ENCODE measurements at places on chromosomes 2 and 18. TPM values are rescaled to one million over a fixed set of nuclear protein-coding genes. Genes with fewer than 3 reads are reported as not detected.

GRCh38 chr2:138579556-138579955 is 78.0 kb downstream of the SPOPL start:
- DNase-seq: no peak

DNA sequence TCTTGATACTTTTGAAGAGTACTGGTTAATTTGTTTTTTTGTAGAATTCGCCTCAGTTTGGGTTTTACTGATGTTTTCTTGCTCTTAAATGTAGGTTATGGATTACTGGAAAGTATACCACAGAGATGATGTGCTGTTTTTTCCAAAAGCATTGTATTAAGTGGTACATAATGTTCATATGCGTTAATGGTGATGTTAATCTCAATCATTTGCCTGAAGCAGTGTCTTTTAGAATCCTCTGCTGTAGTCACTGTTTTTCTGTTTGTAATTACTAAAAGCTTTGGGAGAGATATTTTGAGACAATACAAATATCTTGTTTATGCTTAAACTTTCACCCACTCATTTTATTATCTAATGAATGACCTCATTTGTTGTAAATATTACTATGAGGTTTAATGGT is 163.4 kb upstream of the LRP1B start:
- DNase-seq: no peak

DNA sequence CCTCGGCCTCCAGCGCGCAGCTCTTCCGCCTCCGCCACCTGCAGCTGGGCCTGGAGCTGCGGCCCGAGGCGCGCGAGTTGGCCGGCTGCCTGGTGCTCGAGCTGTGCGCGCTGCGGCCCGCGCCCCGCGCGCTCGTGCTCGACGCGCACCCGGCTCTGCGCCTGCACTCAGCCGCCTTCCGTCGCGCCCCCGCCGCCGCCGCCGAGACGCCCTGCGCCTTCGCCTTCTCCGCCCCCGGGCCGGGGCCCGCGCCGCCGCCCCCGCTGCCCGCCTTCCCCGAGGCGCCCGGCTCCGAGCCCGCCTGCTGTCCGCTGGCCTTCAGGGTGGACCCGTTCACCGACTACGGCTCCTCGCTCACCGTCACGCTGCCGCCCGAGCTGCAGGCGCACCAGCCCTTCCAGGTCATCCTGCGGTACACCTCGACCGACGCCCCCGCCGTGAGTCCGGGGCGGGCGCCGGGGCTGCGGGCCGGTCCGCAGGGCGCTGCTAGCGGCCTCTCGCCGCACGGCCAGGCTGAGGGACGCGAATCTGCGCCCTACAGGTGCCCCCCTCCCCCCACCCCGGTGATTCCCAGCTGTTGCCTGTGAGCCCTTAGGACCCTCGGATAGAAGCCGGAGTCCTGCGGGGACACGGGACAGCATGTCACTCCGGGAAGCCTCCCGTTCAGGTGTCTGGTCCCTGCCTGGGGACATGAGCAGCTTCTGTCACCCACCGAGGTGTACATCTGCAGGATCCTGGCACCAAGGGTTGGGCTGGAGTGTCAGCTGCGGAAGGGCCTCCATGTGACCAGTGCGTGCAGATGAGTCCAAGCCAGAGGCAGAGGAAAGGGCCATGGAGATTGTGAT is 616 bp downstream of the RNPEPL1 start:
- DNase-seq: peak; percentile 88

DNA sequence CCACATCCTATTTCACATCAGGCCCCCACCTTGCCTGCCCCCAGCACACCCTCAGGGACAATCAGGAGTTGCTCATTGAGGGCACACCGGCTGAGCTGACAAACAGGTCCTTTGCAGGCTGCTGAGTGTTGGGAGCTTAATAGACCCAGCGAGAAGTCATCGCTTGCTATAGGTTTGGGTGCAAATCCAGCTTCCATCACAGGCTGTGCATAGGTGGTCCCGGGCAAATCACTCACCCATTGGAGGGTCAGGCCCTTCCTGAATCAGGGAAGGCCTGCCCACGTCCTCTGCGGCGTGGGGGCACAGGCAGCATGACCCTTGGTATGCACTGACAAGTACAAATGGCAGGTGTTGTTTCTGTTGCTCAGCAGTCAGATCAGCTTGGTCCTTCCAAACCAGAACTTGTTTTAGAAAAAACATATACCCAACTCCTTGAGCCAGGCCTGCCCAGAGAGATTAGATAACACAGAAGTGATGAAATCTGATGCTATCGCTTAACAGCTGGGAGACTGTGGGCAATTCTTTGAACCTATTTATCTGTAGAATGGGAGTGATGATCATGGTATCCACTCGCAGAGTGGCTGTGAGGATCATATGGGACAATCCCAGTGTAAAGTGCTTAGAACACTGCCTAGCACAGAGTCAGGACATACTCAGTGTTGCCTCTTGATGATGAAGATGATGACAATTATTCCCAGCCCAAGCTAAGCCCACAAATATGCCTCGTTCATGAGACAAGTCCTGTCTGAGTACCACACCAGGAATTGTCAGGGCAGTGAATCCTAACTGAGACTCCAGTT is 34.9 kb downstream of the SMAD7 start:
- DNase-seq: peak; percentile 47

- DNase-seq: no peak
Observed at GRCh38 chr2:68083346-68083745, 20.5 kb upstream of the C1D start.

GRCh38 chr2:150267651-150268415 is 219.6 kb downstream of the RND3 start:
- no peak for DNase-seq

DNA sequence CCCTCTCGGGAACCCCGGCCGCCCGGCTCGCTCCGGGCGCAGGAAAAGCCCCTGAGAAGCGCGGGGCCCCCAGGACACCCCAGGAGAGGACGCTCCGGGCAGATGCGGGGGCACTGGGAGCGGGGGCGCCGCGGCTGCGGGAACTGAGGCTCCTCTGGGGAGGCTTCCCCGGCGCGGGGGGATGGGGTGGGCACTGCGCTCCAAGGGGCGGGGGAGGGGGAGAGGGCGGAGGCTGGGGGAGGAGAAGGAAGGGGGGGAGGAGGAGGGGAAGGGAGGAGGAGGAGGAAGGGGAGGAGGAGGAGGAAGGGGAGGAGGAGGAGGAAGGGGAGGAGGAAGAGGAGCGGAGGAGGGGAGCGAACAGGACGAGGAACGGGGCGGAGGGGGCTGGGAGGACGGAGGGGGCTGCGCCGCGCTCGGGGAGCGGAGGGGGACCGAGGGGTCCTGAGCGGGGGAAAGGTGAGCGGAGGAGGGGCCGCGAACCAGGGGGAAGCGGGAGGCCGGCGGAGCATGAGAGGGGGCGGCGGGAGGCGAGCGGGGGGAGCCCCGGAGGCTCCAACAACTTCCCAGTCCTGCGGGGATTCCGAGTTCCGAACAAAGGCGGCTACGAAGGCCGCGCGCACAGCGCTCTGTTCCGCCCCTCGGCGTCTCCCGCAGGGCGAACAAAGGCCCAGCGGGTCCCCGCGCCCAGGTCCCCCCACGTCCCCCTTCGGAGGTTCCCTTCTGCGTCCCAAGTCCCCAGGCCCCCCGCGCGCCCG is 742 bp downstream of the PXDN start:
- DNase-seq: no peak

- DNase-seq: no peak
Observed at GRCh38 chr2:6602471-6602870, 263.2 kb downstream of the CMPK2 start.

GRCh38 chr18:65021021-65021420 is 729.8 kb upstream of the CDH7 start:
- DNase-seq: no peak

DNA sequence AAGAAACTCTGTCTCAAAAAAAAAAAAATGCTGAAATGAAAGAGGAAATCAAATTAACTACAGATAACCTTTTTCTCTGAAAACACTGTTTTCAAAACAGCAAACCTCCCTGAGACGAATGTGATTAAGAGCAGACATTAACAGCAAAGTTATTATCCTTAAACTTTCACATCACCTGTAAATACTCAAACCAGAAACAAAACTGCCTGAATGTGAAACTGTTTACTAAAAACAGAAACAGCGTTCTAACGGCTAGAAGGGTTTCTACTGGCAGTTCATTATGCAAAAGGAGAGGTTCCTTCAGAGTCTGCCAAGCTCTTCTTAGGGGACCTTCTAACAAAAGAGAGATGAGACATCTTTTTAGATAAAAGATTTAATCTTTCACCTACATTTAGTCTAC is 45.9 kb downstream of the PNO1 start:
- DNase-seq: no peak

- DNase-seq: no peak
Observed at GRCh38 chr2:217641960-217642359, 360.8 kb downstream of the TNS1 start.

DNA sequence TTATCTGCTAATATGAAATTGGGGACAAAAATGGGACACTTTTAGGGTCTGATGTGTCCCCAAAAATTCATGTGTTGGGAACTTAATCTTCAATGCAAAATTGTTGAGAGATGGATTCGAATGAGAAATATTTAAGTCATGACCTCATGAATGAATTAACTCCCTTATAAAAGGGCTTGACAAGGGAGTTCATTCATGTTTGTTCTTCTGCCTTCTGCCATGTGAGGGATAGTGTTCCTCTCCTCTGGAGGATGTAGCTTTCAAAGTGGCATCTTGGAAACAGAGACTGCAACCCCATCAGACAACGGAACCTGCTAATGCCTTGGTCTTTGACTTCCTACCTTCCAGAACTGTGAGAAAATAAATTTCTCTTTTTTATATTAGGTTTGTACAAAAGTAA is 89.2 kb upstream of the LINC00305 start:
- no peak for DNase-seq

GRCh38 chr2:239684271-239684810 is 283.5 kb upstream of the HDAC4 start:
- no peak for DNase-seq

DNA sequence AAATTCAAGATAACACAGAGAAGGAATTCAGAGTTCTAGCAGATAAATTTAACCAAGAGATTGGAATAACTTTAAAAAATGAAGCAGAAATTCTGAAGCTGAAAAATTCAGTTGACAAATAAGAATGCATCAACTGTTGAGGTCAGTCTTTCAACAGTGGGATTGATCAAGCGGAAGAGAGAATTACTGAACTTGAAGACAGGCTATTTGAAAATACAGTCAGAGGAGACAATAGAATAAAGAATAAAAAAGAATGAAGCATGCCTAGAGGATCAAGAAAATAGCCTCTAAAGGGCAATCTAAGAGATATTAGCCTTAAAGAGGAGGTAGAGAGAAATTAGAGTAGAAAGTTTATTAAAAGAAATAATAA is 27.7 kb upstream of the ITGAV start:
- no peak for DNase-seq

GRCh38 chr2:2842466-2842865 is 511.4 kb upstream of the MYT1L start:
- peak; percentile 26 for DNase-seq

- DNase-seq: no peak
Observed at GRCh38 chr2:241551998-241552737, 6.4 kb upstream of the BOK start.

DNA sequence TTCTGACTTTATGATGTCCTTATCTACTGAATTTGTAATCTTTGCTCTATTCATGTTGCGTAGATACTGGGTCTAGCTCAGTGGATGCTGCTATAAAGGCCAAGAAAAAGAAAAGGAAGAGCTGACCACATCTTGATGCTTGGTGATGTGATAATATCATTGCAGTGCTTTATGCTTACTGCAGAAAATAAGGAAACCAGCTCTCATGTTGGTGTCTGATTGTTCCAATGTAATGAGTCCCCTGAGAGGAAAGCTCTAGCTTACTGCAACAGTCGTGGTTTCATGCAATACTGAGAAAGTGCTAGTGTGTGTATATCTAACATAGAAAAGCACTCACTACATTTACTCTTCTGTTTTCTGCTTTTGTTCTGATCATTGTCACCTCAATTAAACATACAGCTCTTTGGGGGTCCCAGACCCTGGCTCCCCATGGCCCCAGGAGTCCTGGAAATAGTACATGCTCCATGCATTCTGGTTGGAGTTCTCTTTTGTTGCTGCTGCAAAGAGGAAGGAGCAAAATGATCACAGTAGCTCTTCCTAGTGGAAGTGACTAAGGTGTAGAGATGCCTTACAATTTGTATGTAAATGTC is 338.8 kb downstream of the CYRIA start:
- DNase-seq: no peak

DNA sequence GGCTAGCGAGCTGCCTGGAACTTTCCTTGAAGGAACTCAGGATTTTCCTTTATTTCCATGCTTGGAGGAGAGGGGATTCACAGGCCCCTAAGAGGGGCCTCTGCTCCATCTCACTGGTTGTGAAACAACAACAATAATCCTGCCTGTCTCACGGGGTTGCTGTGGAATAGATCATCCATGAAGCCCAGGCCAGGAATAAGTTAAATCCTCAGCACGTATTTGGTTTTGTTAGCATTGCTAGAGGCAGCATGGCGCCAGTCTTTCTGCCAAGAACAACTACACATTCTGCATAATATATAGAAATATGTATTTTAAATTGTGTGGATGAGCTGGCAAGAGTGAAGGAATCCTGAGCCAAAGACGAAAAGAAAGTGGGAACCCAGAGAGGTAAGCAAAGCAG is 80.8 kb upstream of the L3MBTL4 start:
- no peak for DNase-seq

GRCh38 chr2:191245869-191246531 is 796 bp downstream of the MYO1B start:
- peak; percentile 87 for DNase-seq

- no peak for DNase-seq
Observed at GRCh38 chr2:126849486-126849885, 49.2 kb upstream of the TEX51 start.

- no peak for DNase-seq
Observed at GRCh38 chr2:175103191-175103590, 64.8 kb downstream of the ATF2 start.

GRCh38 chr2:108719149-108720044 is at the start of gene RANBP2:
TSS of gene RANBP2 (plus strand) at chr2:108719482. CDS start at chr2:108719607, 125 bp downstream.
- peak; percentile 99 for DNase-seq

- DNase-seq: no peak
Observed at GRCh38 chr2:168210895-168211570, 36.4 kb downstream of the STK39 start.

FAP gene
- 54.8 TPM for total RNA-seq

XRCC5 gene
- 213 TPM for total RNA-seq

ACTG2 gene
- 2,422 TPM for total RNA-seq

GCKR gene
- total RNA-seq: 2.9 TPM

RAPGEF4 gene
- total RNA-seq: 4.5 TPM

SH2D6 gene
- not detected for total RNA-seq

ZSWIM2 gene
- not detected for total RNA-seq

PDK1 gene
- 28.3 TPM for total RNA-seq

SATB2 gene
- total RNA-seq: 5.3 TPM

AQP12B gene
- not detected for total RNA-seq

EFHD1 gene
- total RNA-seq: 42.2 TPM

NPPC gene
- total RNA-seq: 9.2 TPM

ANKRD30BL gene
- not detected for total RNA-seq

UGT1A10 gene
- not detected for total RNA-seq

KIAA2012 gene
- total RNA-seq: not detected

SERPINB10 gene
- total RNA-seq: not detected

TUBB8B gene
- not detected for total RNA-seq

ASB18 gene
- not detected for total RNA-seq

LYG1 gene
- 1.00 TPM for total RNA-seq
